IMR-90 (cell line): ENCODE measurements at places on chromosomes 2 and 18. TPM values are rescaled to one million over a fixed set of nuclear protein-coding genes. Genes with fewer than 3 reads are reported as not detected.

SP140L gene
- 5.4 and 9.2 TPM in 2 replicates for total RNA-seq

ERICH2 gene
- total RNA-seq = not detected in 2 replicates

LAMA1 gene
- 10.9 and 11.4 TPM in 2 replicates for total RNA-seq

PSMA8 gene
- not detected in 2 replicates for total RNA-seq

SLC9A4 gene
- total RNA-seq = not detected in 2 replicates

ASPRV1 gene
- total RNA-seq = 0.18 and 0.28 TPM in 2 replicates

PJVK gene
- total RNA-seq = 0.28 and 0.72 TPM in 2 replicates

ST6GAL2 gene
- not detected in 2 replicates for total RNA-seq

MDH1B gene
- 0.54 and 0.56 TPM in 2 replicates for total RNA-seq

IL18R1 gene
- total RNA-seq = 0.18 and 0.28 TPM in 2 replicates

EML6 gene
- 0.18 and 0.28 TPM in 2 replicates for total RNA-seq

TRIM43 gene
- total RNA-seq = not detected in 2 replicates

RNF125 gene
- total RNA-seq = under 0.01 TPM in 2 replicates

SP9 gene
- not detected in 2 replicates for total RNA-seq

SERPINB12 gene
- not detected in 2 replicates for total RNA-seq

VRK2 gene
- 22.8 and 27.2 TPM in 2 replicates for total RNA-seq

ABCG5 gene
- not detected in 2 replicates for total RNA-seq

TRAK2 gene
- 48.9 and 65.4 TPM in 2 replicates for total RNA-seq

CNTNAP5 gene
- not detected in 2 replicates for total RNA-seq

C2orf76 gene
- total RNA-seq = 9.7 and 10.6 TPM in 2 replicates

FZD7 gene
- total RNA-seq = 62.4 and 81.1 TPM in 2 replicates

LIMS4 gene
- 2.5 and 3.6 TPM in 2 replicates for total RNA-seq

AGXT gene
- total RNA-seq = not detected in 2 replicates

FAM168B gene
- total RNA-seq = 76.4 and 86.7 TPM in 2 replicates

SERPINB3 gene
- not detected in 2 replicates for total RNA-seq

KCNK3 gene
- under 0.01 TPM in 2 replicates for total RNA-seq

C2orf66 gene
- total RNA-seq = not detected in 2 replicates

COL5A2 gene
- 235 and 257 TPM in 2 replicates for total RNA-seq

VWC2L gene
- not detected in 2 replicates for total RNA-seq

ARMC9 gene
- total RNA-seq = 39.4 and 46.6 TPM in 2 replicates

IL1A gene
- total RNA-seq = 0.83 and 1.1 TPM in 2 replicates

TFCP2L1 gene
- total RNA-seq = not detected in 2 replicates

TUBA3E gene
- total RNA-seq = not detected in 2 replicates
